Astrocyte (in vitro differentiated cells and primary cell): ENCODE measurements at places on chromosomes 12 and 14. TPM values are rescaled to one million over a fixed set of nuclear protein-coding genes. Genes with fewer than 3 reads are reported as not detected.

Gene TSPAN9
- 39.8 and 40.9 TPM in 2 replicates for total RNA-seq

Gene CLEC4A
- 0.32 and 1.6 TPM in 2 replicates for total RNA-seq

Gene SALL2
- 28.3 and 34.5 TPM in 2 replicates for total RNA-seq

Gene AMDHD1
- 0.52 and 0.62 TPM in 2 replicates for total RNA-seq

- no peak overlapping the region for H3K4me3 ChIP-seq
- DNase-seq, result no peak
- H3K27ac ChIP-seq, result no peak overlapping the region
- peaks cover 29% of the 10 kb centered on the region for H3K4me1 ChIP-seq
- no peaks in the 10 kb centered on the region for H3K36me3 ChIP-seq
- H3K27me3 ChIP-seq, result no peaks in the 10 kb centered on the region
Measured at GRCh38 chr14:30551460-30551859, 7.5 kb upstream of the G2E3 start.

DNA sequence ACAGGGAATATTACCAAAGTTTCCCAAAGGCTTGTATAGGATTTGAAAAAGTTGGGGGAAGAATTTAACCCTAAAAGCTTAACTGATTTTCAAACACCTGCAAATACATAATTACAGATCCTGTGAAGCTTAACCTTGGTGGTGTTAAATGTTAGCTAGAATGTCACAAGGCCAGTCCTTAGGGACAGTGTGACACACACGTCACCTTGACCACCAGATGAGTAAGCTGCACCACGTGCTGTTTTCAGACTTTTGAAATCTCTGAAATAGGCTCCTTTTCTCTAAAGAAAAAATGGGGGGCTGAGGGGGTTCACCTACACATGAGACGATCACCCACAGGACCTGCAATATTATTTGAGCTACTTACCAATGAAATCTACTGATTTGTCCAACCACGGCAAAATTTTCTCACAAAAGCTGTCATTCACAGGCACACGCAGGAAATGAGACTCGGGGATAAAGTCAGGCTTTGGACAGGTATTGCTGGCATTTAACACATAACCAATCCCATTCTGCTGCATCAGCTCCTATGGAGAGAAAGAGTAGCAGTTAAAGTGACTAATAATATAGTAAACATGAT, 75.9 kb downstream of the DUSP16 start:
- DNase-seq, result no peak
- no peak overlapping the region for H3K4me3 ChIP-seq
- peaks cover 10% of the 10 kb centered on the region for H3K4me1 ChIP-seq
- no peak overlapping the region for H3K27ac ChIP-seq

GRCh38 chr12:87812030-87812429, 217.2 kb downstream of the C12orf50 start:
- H3K27ac ChIP-seq, result peak overlapping the region; percentile 79
- H3K27me3 ChIP-seq, result no peaks in the 10 kb centered on the region
- no peak overlapping the region for H3K4me3 ChIP-seq
- peaks cover 39% of the 10 kb centered on the region for H3K4me1 ChIP-seq
- H3K36me3 ChIP-seq, result no peaks in the 10 kb centered on the region

DNA sequence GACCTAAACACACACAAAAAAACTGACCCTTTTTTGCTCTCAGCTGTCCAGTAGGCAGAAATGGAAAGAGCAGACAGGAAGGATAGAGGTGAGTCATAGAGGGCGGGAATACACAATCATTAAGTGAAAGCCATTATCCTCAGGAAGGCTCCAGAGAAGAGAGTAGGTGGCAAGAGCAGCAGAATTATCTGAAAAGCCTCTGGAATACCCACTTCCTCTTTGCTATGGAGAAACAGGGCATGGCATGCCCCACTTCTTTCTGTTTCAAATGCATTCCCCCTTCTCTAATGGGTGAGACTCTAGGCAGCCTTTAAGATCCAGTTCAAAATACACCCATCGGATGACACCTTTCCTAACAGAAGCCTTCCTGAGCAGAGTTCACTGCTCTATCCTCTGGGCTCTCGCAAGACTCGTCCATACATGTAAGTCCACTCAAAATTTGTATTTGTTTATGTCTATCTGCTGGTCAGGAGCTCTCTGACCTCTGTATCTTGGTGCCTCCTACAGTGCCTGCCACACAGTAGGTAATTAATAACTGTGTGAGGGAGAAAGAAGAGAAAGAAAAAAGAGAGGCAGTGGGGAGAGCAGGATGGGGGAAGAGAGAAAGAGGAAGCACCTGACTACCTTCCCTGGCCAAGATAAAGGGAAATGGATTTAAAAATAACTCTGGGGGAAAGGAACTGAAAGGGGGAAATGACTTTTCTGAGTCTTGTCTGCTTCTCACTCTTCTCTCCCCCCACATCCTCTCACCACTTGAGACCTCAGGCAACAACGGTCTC, 8.5 kb downstream of the KLHL33 start:
- no peaks in the 10 kb centered on the region for H3K4me1 ChIP-seq
- peak overlapping the region; percentile 35 for H3K4me3 ChIP-seq
- H3K27me3 ChIP-seq, result no peaks in the 10 kb centered on the region
- H3K27ac ChIP-seq, result no peak overlapping the region

DNA sequence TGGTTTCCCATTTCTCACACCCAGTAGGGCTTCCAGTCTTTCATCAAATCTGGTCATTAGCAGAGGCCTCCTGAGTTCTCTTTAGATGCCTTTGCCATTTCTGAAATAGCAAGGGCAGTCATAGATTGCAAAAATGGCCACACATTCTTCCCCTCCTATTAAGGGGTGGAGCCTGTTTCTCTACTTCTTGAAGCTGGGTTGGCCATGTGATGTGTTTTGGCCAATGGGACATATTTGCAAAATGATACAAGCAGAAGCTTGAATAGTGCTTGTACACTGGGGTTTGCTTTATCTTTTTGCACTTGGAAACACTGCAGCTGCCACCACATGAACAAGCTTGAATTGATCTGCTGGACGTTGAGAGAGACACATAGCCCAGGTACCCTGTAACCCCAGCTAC, 109.3 kb downstream of the VRK1 start:
- DNase-seq, result no peak
- H3K36me3 ChIP-seq, result no peaks in the 10 kb centered on the region
- no peak overlapping the region for H3K27ac ChIP-seq
- no peaks in the 10 kb centered on the region for H3K27me3 ChIP-seq
- no peaks in the 10 kb centered on the region for H3K4me1 ChIP-seq
- no peak overlapping the region for H3K4me3 ChIP-seq

DNA sequence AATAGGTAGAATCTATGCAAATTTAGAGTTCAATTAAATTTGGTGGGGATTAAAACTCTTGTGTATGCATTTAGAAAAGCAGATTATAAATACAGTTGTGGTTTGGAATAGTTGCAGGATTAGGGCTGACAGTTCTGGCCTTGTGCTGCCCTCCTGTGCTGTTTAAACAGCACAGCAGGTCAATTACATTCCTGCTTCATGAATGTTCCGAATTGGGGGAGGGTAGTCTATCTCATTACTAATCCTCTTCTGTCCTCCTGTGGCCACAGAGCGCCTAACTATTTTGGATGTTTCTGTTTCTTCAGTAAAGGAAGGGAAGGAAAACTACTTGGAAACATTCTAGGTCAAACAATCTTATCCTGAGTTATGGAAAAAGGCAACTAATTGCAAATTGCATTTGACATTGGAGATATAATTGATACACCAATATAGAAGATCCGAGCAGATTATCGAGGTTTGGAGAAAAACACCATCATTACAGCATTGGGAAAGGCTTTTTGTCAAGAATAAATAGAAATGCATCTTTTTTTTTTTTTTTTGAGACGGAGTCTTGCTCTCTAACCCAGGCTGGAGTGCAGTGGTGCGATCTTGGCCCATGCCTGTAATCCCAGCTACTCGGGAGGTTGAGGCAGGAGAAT, 8.7 kb upstream of the GPR19 start:
- H3K36me3 ChIP-seq, result no peaks in the 10 kb centered on the region
- no peaks in the 10 kb centered on the region for H3K4me1 ChIP-seq
- no peaks in the 10 kb centered on the region for H3K27me3 ChIP-seq

DNA sequence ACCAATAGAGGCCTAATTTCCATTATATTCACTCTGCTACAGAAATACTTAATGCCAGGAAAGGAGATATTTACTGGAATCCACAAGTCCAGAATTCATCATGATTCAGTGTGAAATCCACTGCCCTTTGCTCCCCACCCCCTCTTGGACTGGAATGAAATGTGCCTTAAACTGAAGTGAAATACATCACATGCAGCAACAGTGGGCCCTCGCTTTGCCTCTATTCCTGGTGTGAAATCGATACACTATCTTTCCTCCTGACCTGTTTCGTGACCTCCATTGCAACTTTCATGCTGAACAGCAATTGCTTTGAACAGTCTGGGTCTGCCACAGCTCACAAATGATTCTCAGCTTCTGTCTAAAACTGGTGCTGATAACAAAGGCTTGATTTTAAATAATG, 100.6 kb downstream of the NPAS3 start:
- H3K36me3 ChIP-seq, result no peaks in the 10 kb centered on the region
- H3K4me1 ChIP-seq, result no peaks in the 10 kb centered on the region
- no peak overlapping the region for H3K27ac ChIP-seq

GRCh38 chr14:59425322-59425935, 39.8 kb downstream of the GPR135 start:
- no peaks in the 10 kb centered on the region for H3K36me3 ChIP-seq
- DNase-seq, result no peak
- H3K4me3 ChIP-seq, result no peak overlapping the region
- H3K27ac ChIP-seq, result no peak overlapping the region
- H3K27me3 ChIP-seq, result no peaks in the 10 kb centered on the region
- H3K4me1 ChIP-seq, result peaks cover 13% of the 10 kb centered on the region

DNA sequence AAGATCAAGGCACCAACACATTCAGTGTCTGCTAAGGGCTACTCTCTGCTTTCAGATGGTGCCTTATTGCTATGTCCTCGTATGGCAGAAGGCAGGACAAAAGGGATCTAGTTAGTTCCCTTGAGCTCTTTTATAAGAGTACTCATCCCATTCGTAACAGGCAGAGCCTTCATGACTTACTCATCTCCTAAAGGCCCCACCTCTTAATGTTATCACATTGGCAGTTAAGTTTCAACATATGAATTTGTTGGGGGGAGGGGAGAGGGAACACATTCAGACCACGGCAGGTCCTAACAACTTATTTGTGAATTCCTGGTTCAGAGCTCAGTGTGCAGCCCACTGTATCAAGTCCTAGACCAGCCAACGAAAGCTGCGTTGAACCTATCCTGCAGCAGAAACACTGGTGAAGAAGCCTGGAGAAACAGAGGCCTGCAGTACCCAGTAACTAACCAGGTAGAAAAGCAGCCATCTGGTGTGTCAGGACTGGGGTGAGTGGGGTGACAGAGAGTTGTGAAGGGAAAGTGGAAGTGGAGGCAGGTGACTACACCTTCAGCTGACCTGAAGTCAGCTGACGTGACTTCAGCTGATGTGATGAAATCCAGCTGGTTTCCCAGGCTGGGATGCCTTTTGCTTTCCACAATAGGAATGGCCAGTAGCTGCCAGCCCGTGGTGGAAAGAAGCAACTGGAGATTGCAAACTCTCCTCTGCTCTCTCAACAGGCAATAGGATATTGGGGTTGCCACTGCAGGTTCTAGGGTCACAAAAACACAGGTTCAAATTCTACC, 101.6 kb upstream of the PLXNC1 start:
- no peak overlapping the region for H3K27ac ChIP-seq
- DNase-seq, result no peak
- no peaks in the 10 kb centered on the region for H3K4me1 ChIP-seq
- H3K27me3 ChIP-seq, result no peaks in the 10 kb centered on the region
- no peaks in the 10 kb centered on the region for H3K36me3 ChIP-seq
